ENCODE measurements at places on chromosomes 3 and 15.

GRCh38 chr15:92092289-92093105 is 239.0 kb downstream of the SLCO3A1 start:
- no peak for DNase-seq

GRCh38 chr3:124584552-124585391 is 145.5 kb upstream of the UMPS start:
- DNase-seq: peak; percentile 48

DNA sequence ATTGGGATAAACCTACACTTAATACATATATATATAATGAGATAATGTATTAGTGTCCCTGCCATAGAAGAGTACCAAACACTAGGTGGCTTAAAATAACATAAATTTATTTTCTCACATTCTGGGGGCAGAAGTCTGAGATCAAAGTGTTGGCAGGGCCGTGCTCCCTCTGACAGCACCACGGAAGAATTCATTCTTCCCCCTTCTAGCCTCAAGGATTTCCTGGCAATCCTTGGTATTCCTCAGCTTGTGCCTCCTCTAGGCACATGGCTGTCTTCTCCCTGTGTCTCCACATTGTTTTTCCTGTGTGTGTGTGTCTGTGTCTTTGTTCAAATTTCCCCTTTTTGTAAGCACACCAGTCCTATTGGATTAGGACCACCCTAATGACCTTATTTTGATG is 115.2 kb upstream of the AGBL1 start:
- DNase-seq: no peak

DNA sequence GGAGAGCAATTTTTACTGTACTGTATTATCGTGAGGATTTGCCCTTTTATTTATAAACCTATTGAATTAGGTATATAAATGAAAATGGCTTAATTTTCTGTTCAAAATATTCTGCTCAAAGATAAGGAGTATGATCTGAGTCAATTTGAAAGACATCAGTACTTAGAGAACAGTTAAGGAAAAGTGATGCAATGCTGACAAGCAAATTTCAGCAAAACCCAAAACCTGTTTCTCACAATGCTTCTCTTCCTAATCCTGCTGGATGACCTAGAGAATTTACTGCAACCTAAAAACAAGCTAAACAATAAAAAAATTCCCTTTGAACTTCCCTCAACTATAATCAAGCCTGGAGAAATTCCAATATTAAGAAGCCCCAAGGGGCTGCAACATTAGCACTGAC is 82.7 kb downstream of the RFX7 start:
- no peak for DNase-seq

DNA sequence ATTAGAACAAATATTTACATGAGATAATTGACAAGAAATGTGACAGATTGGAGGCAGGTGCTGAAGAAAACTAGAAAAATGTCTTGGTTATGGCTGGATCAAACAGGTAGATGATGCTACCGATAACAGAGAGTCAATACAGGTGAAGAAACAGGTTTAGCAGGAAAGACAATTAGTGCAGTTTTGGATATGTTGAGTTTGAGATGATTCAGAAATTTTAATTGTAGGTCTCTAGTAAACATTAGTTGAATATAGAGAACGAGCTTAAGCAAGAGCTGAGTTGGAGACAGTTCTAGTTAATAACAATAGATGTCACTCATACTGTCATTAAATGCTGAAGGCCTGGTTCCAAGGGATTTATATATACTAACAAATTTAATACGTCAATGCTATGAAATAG is 524.4 kb downstream of the NSUN3 start:
- no peak for DNase-seq

- DNase-seq: no peak
Measured at GRCh38 chr3:15341030-15341726, 8.8 kb upstream of the SH3BP5 start.

- no peak for DNase-seq
Measured at GRCh38 chr3:123751433-123751832, 132.7 kb downstream of the MYLK start.

- no peak for DNase-seq
Measured at GRCh38 chr3:185561374-185561943, 9.1 kb upstream of the LIPH start.

DNA sequence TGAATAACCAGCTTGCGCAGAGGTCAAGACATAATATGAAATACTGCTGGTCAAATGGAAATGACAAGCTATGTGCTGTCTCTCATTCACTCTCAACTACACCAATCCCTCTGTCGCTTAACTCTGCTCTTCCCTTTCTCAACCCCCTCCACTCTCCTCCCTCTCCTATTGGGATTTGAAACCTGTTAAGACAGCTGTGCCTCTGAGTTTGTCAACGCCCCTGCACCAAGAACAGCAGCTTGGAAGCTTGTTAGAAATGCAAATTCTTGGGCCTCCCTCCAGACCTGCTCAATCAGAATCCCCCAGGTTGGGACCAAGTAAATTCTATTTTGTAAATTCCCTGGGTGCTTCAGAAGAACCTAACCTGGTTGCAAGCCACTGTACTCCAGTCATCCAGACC is 149.7 kb upstream of the ATP2B2 start:
- no peak for DNase-seq

- no peak for DNase-seq
Measured at GRCh38 chr3:42189001-42189460, 77.0 kb downstream of the CCK start.

GRCh38 chr3:11470031-11470853 is 173.5 kb downstream of the VGLL4 start:
- DNase-seq: no peak

DNA sequence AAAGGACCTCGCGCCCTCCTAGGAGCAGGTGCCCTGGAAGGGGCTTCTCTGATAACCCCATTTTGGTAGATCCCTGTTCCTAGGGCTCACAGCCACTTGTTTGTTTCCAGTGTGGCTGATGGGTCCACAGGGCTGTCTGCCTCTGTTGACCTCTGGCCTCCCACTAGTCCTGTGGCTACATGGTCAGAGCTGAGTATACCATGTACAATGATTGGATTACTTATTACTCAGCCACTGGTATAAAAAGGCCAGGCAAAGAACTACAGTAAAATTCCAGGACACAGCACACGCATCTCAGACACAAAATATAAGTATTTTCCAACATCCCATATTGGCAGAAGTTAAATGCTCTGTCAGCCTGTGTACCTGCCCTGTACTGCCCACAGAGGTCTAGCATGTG is 277.3 kb downstream of the GABRG3 start:
- no peak for DNase-seq

DNA sequence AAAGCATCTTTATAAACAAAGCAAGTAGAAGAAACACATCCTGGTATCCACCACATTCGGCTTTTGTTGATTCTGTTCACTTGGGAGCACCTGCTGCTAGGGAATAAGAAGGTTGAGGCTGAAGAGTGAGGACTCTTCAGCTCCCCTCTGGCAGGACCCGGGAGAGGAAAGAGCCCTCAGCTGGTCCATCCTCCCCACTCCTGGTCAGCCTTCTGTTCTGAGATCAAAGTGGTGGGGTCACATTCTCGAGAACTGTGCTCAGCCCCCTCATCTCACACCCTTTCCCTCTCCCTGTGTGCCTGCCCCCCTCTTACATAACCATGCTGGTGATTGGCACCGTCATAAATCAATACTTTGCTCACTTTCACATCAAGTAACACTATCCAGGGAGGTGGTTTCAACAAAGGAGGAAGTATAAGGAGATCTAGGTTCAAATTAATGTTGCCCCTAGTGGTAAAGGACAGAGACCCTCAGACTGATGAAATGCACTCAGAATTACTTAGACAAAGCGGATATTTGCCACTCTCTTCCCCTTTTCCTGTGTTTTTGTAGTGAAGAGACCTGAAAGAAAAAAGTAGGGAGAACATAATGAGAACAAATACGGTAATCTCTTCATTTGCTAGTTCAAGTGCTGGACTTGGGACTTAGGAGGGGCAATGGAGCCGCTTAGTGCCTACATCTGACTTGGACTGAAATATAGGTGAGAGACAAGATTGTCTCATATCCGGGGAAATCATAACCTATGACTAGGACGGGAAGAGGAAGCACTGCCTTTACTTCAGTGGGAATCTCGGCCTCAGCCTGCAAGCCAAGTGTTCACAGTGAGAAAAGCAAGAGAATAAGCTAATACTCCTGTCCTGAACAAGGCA is at the start of gene NR1I2:
Gene NR1I2 (plus strand): TSS at position 772 of the 869 bp plus-strand sequence.
- DNase-seq: no peak

GRCh38 chr15:79083154-79083553 is 7.4 kb downstream of the RASGRF1 start:
- DNase-seq: no peak

GRCh38 chr3:25094932-25095685 is 333.0 kb upstream of the RARB start:
- DNase-seq: no peak

GRCh38 chr3:198071602-198072287 is 111.7 kb downstream of the LMLN start:
- peak; percentile 14 for DNase-seq

- DNase-seq: no peak
Measured at GRCh38 chr3:16423947-16424673, 89.4 kb downstream of the RFTN1 start.

GRCh38 chr15:90286678-90287077 is 21.2 kb downstream of the NGRN start:
- DNase-seq: no peak

DNA sequence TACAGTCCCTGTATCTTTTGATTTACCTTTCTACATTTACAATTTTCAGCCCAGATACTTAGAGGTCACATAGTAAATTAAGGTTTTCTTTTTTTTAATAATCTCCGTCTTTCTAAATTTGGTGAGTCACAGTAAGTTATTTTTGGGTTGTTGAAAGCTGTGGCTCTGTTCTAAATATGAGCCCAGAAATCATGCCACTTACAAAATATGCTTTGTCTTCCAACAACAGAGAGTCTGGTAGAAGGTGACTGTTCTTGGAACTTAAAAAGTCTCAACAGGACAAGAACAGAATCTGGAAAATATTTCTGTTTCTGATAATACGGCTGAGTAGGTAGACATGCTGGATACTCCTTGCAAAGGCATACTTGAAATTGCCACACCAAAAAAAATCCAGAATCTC is 16.0 kb downstream of the GOLGA8S start:
- DNase-seq: no peak

DNA sequence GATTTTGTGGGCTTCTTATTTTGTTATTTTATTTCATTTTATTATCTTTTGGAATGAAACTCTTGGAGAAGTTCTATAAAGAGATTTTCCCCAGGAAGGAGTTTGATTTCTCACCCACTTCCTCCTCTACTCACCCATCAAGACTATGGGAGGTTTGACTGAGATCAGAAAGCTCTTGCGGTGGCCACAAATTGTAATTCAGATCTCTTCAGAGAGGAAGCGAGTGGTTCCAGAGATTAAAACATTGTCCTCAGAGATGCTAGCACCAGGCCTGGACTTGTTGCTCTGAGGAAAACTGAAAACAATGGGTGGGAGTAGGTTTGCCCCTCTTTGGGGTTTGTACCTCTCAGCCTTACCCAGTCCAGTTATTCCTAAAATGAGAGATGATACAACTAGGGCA is 8.1 kb upstream of the MUC13 start:
- DNase-seq: no peak

- DNase-seq: no peak
Measured at GRCh38 chr3:102158080-102158740, 276.6 kb upstream of the ZPLD1 start.

DNA sequence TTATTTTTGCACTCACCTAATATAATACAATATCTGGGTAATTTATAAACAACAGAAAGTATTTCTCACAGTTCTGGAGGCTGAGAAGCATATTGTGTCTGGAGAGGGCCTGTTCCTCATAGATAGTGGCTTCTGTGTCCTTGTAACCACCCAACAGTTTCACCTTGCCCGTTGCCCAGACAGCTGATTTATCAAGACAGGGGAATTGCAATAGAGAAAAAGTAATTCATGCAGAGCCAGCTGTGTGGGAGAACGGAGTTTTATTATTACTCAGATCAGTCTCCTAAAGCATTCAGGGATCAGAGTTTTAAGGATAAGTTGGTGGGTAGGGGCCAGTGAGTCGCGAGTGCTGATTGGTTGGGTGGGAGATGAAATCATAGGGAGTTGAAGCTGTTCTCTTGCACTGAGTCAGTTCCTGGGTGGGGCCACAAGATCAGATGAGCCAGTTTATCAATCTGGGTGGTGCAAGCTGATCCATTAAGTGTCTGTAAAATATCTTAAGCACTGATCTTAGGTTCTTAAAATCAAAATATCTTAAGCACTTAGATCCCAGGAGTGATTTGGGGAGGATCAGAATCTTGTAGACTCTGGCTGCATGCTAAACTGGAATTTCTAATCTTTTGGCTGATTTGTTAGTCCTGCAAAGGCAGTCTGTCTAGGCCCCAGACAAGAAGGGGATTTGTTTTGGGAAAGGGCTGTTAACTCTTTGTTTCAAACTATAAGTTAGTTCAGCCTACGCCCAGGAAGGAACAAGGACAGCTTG is 33.9 kb upstream of the C15orf39 start:
- DNase-seq: no peak

DNA sequence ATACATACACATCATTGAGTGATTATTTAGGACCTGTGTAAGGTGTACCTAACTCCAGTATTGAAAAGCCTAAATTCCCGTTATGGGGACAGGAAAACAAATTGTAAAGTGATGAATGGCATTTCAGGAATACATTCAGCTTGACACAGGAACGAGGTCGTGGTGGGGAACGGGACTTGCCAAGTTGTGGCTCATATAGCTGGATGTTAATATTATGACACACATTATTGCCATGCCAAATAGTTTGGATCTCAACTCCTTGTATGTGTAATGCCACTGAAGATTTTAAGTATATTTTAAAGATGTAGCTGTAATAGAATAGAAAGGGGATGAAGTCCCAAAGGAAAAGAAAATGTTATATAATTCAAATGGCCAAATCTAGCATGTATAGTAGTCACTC is 227.2 kb upstream of the GOLIM4 start:
- no peak for DNase-seq
